ENCODE measurements at places on chromosomes 13 and 19.

GRCh38 chr13:19955873-19956559, 2.5 kb upstream of the ZMYM2 start:
- DNase-seq, result no peak

DNA sequence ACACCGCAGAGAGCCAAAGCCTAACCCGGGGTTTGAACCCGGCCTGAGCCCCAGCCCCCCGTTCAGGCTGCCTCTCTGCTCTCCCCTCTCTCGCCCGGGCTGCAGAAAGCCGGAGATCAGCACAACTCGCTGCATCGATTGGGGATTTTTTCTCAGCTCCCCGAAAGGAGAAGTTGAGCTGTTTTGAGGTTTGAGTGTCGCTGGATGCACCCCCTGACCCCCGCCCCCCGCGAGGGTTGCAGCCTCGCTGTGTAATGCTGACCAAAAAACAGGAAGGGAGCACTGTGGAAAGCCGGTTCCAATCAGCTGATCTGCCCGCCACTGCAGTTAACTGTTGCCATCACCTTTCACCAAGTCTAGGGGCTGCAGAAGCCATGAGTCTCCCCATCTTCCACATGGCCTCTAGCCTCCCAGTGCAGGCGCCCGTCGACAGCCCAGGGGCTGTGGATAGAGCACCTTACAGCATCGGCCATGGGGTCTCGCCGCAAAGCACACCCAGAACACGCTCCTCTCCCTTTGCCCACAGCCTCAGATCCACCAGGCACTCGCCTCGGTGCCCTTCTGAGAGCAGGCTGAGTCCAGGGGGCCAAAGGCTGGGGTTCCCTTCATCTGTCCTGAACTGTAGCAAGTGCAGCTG, 34.5 kb downstream of the MYO9B start:
- no peak for DNase-seq

GRCh38 chr13:43880214-43880855, 631 bp downstream of the LACC1 start:
- no peak for DNase-seq

DNA sequence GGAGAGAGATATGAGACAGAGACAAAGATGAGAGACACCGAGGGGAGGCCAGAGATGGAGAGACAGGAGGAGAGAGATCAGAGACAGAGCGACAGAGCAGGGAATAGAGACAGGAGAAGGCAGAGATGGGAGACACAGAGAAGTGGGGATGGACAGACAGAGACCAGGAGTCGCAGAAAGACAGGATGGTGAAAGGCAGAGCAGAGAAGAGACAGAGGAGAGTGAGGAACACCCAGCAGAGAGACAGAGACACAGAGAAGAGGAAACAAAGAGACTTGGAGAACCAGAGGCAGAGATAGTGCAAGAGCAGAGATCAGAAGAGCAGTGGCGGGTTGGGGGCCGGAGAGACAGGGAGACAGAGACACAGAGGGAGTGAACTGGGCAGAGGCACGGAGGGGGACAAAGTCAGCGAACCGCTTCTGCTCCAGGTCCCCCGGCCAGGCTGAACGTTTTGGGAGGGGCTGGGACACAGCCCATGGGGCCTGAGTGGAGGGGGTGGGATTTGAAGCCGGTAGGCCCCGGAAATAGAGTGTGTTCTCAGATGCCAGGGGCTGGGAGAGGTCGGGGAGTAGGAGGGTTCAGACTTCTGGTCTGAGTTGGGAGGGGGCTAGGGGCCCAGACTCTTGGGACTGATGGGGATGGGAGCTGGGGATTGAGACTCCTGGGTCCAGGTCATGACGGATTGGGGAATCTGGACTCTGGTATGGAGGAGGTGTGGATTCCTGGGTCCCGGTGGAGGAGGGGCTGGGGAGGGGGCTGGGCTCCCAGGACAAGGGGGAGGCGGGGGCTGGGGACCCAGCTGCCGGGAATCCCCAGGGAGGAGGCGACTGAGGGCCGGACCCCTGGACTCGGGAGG, 654 bp downstream of the ZNF579 start:
- DNase-seq, result no peak

GRCh38 chr13:97855570-97856303, 97.7 kb upstream of the IPO5 start:
- no peak for DNase-seq

DNA sequence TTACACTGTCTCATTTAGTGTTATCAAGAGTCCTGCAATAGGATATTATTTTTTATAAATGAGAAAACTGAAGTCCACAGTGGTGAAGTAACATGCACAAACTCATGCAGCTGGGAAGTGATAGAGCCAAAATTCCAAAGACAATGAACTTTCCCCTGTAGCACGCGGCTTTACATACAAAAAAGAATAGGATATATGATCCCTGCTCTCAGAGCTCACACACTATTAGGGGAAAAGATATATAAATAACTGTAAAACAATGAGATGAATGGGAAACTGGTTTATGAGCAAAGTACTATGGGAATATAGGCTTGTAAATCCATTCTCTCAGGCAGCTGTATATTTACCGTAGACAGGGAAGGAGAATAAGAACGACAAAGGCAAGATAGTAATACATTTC, 39.7 kb downstream of the THSD1 start:
- DNase-seq, result no peak

GRCh38 chr13:37869506-37869755, 141 bp downstream of the TRPC4 start:
- no peak for DNase-seq

DNA sequence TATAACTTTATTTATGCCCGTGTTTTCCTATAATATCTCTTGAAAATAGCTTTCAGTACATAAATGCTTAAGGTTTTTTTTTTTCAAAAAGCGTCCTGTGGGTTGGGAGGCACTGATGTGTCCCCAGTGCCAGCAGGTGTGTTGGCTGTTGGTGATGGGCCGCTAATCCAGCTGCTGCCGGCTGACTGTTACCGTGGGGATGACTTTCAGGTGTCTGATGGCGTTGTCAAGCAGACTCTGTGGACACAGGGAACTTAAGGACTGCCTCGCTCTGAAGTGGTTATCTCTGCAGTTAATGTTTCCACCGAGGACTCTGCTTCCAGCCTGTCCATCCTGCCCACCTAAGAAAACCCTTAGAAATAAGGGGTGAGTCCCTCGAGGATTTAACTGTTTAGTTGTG, 94.5 kb downstream of the ANKRD10 start:
- no peak for DNase-seq

GRCh38 chr19:18278521-18279265, 2.7 kb downstream of the JUND start:
- no peak for DNase-seq

GRCh38 chr19:37692956-37693620, 26.5 kb downstream of the ZNF607 start:
- DNase-seq, result no peak

- DNase-seq, result no peak
Observed at GRCh38 chr13:98835156-98835555, 82.7 kb upstream of the SLC15A1 start.

GRCh38 chr13:33832872-33833271, 14.9 kb downstream of the RFC3 start:
- DNase-seq, result no peak

DNA sequence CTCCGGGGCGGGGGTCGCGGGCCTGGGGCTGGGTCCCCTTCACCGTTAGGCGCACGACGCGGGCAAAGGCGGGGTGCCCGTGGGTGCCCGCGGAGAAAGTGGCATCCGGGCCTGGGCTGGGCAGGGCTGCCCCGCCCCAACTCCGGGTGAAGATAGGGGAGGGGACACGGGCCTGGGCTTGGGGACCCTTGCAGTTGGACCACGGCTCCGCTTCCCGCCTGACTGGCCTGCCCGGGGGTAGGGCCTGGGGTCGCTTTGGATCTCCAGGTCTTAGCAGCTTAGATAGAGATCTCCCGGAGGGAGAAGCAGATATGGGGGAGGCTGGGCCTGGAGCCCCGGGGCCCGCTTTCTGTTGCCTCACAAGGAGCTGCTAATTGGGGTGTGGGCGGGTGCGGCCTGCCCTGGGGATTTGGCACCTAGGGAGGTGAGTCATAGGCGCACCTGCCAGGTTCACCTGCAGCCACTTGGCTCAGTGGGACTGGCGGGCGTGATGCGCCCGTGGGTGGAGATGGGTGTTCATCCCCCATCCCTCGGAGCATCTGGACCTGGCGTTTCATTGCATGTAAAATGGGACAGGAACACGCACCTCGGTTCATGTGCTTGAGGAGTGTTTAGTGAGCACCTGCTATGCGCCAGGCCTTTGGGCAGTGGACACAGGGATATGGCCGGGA, 585 bp downstream of the MAP1S start:
- DNase-seq, result peak; percentile 47

- DNase-seq, result no peak
Observed at GRCh38 chr13:34002141-34002540, 184.2 kb downstream of the RFC3 start.

DNA sequence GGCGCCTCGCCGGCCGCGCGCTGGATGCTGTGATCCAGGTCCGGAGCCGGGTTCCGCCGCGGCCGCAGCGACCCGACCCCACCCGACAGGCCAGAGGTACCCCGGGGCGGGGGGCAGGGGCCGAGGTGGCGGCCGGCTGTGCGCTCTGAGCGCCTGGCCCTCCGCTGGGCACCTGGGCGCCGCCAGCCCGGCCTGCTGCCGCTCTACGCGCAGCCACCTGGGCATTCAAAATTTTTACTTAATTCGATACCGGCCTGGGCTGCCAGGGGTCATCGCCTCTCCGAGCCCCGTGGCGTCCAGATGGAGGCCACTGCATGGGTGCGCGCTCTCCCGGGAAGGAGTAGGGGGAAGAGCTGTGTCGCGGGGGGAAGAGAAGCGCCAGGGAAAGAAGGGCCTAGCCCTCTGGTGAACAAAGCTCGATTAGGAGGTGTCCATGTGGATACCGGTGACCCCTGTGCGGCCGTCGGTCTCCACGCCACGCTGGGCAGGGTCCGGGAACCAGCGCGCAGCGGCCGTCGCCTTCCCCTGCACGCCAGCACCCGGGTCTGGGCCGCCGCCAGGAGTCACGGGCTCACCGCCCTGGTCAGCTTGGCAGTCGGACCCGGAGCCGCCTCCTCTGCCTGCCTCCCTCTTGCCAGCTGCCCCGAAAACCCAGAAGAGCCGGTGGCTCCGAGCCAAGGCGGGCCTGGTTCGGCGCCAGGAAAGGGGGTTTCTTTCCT, 666 bp downstream of the BIVM start:
- DNase-seq, result no peak

DNA sequence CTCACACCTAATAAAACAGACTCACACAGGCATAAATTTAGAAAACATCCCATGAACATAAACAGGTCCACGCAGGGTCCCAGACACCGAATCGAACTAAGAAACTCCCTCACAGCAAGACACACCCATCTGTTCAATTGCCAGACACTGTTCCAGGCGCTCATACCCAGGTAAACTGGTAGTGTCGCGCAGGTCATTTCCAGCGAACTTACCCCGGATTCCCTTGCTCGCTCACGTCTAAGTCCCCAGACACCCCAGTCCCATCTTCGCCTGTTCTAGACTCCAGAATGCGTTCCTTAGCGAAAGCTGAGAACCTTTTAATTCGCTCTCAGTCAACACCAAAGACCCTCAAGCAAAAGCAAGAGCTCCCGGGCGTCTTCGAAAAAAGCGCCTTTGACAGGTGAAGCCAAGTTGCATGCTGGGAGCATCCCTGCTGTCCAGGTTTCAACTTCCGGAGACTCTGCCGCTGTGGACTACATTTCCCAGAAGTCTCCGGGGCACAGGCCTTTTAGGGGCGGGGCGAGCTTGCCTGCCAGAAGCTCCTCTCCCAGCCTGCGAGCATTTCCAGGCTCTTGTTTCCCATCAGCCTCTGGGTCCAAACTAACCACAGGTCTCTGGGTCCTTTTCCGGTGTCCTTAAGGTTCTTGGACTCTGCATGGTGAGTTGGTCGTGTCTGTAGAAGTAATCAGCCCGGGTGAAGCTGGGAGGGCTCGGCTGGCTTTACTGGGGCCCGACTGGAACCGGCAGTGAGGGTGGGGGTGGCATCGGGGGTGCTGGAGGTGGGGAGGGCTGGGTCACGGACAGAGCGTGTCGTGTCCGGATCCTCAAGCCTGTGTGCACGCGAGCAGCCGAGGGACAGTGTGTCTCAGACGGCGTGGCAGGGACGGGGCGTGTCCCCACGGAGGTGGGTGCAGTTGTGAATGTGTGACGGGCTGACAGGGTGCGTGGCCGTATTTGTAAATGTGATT, at the start of gene ZNF283:
ZNF283 (plus strand) TSS at position 535 of the 968 bp plus-strand sequence. CDS start 6,184 bp downstream, outside the sequence.
- peak; percentile 68 for DNase-seq

GRCh38 chr19:869245-870177, 10.0 kb downstream of the CFD start:
- DNase-seq, result no peak

- no peak for DNase-seq
Observed at GRCh38 chr13:31943591-31943990, 88.0 kb upstream of the FRY start.

GRCh38 chr13:46476174-46476573, 76.8 kb upstream of the LRCH1 start:
- no peak for DNase-seq

- no peak for DNase-seq
Observed at GRCh38 chr13:114230117-114230516, 4.6 kb upstream of the CDC16 start.

DNA sequence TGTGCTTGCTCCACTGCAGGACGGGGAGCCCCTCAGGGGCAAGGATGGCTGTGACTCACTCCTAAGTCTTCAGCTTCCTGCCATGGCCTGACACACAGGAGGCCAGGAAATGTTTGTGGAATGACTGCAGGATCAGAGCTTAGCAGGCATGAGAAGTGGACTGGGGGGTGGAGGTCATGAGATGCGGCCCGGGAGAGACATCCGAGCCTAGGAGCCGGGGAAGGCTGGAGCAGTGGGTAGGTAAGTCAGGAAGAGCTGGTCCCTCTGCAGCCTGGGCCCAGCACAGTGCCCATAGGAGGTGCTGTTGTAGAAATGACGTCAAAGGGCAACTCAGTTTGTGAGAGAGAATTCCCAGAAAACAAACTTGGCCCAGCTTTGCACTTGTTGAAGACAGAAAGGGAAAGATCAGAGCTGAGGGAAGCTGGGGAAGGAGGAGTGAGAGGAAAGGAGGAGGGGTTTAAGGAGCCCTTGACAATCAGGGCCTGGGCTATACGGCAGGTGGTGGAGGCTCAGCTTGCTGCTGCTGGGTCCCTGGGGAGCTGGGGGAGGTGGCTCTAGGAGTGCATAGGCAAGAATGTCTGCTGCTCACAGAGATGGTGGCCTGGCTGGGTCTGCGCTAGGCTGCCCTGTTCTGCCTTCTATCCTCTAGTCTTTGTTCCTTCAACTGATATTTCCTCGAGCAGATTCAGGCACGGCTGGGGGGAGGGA, 18.5 kb downstream of the POU2F2 start:
- no peak for DNase-seq

DNA sequence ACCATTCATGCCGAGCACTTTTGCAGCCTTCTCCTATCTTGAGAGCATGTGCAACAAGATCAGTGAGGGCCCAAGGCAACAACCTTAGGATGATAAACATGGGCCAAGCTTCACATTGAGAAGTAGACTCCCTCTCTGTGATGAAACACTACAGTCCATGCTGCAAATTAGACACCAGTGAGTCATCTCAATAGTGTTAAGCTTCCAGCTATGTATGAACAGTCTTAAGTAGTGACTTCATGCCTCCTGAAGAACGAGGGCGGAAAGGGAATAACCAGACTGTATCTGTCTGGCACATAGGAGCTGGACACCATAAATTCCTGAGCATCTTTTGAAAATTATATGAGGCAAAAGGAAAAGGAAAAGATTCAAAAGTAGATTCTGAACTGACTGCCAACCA, 309.9 kb upstream of the SLITRK1 start:
- no peak for DNase-seq

GRCh38 chr13:71785361-71785760, 81.6 kb downstream of the DACH1 start:
- no peak for DNase-seq

All from activated CD8-positive, alpha-beta memory T cell treated with anti-CD3 and anti-CD28 coated beads for 4 hours (primary cell).